ENCODE measurements at places on chromosomes 13 and 19.

DNA sequence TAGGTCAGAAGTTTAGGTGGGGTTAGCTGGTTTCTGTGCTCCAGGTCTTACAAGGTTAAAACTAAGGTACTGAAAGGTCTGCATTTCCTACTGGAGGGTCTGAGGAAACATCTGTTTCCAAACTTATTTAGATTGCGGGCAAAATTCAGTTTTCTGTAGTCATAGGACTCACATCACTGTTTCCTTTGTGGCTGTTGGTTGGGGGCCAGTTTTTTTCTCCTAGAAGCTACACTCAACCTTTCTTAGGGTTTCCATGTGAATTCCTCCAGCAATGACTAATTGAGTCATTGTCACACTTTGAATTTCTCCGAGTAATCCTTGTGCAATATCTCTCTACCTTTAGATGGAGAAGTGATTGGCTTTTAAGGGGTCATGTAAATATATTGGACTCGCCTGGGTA is 773.4 kb upstream of the SLITRK1 start:
- H3K4me3 ChIP-seq, result no peak overlapping the region
- H3K36me3 ChIP-seq, result no peaks in the 10 kb centered on the region
- no peak for DNase-seq

- H3K36me3 ChIP-seq, result peaks cover 4% of the 10 kb centered on the region
- DNase-seq, result no peak
- H3K4me3 ChIP-seq, result no peak overlapping the region
- no peaks in the 10 kb centered on the region for H3K27me3 ChIP-seq
- peaks cover 13% of the 10 kb centered on the region for H3K4me1 ChIP-seq
These were observed 6.8 kb downstream of the PARP4 start for GRCh38 chr13:24505756-24506155.

DNA sequence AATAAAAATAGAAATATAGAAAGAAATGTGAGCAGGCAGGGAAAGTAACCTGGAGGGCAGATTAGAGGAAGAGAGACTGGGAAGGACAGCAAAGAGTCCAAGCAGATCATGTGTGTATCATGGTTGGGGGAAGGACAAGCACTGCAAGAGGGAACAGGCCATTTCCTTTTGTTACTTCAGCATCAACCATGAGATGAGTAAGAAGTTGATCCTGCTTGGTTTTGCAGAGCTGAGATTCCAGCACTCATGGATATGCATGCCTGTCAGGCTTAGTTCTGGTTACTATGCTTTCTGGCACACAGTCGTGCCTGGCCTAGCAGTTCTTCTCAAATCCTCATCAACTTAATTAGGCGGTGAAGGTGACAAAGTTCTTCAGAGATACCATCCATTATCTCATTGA is 18.1 kb downstream of the NALCN start:
- H3K27me3 ChIP-seq, result no peaks in the 10 kb centered on the region
- no peak overlapping the region for H3K27ac ChIP-seq
- no peak for DNase-seq
- no peak overlapping the region for H3K4me3 ChIP-seq
- no peaks in the 10 kb centered on the region for H3K36me3 ChIP-seq

- no peak overlapping the region for H3K27ac ChIP-seq
- H3K4me1 ChIP-seq, result peaks cover 12% of the 10 kb centered on the region
- no peaks in the 10 kb centered on the region for H3K36me3 ChIP-seq
- DNase-seq, result peak; percentile 9
- no peak overlapping the region for H3K4me3 ChIP-seq
- H3K27me3 ChIP-seq, result no peaks in the 10 kb centered on the region
These were observed 2.0 kb upstream of the KLF12 start for GRCh38 chr13:74136084-74136658.

- H3K4me3 ChIP-seq, result no peak overlapping the region
- H3K27me3 ChIP-seq, result no peaks in the 10 kb centered on the region
- no peaks in the 10 kb centered on the region for H3K4me1 ChIP-seq
- DNase-seq, result no peak
- H3K36me3 ChIP-seq, result peaks cover 2% of the 10 kb centered on the region
These were observed 6.3 kb downstream of the TARM1 start for GRCh38 chr19:54074851-54075250.

DNA sequence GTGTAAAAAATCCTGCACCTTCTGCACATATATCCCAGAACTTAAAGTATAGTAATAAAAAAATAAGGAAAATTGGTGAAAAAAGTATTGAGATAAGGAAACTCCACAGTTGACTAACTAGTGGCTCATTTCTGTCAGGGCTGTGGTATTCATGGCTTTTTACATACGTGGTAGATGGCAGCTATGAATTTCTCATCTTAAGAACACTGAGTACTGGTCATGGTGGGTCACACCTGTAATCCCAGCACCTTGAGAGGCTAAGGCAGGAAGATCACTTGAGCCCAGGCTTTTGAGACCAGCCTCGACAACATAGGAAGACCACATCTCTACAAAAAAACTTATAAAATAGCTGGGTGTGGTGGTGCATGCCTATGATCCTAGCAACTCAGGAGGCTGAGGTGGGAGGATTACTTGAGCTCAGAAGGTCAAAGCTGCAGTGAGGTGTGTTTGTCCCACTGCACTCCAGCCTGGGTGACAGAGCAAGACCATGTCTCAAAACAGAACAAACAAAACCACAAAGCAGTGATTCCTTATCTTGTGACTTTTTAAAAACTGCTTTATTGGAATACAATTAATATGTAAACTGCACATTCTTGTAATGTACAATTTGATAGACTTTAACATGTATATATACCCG is 16.8 kb downstream of the SLAIN1 start:
- no peak for DNase-seq
- H3K27me3 ChIP-seq, result no peaks in the 10 kb centered on the region
- no peak overlapping the region for H3K27ac ChIP-seq
- peaks cover 6% of the 10 kb centered on the region for H3K4me1 ChIP-seq

Measured in neural crest cell (in vitro differentiated cells).